Cardiac septum (tissue), 1 donor: ENCODE measurements at places on chromosomes 13 and 19. TPM values are rescaled to one million over a fixed set of nuclear protein-coding genes. Genes with fewer than 3 reads are reported as not detected.

NBEA gene
- 27.3 TPM for total RNA-seq

DNA sequence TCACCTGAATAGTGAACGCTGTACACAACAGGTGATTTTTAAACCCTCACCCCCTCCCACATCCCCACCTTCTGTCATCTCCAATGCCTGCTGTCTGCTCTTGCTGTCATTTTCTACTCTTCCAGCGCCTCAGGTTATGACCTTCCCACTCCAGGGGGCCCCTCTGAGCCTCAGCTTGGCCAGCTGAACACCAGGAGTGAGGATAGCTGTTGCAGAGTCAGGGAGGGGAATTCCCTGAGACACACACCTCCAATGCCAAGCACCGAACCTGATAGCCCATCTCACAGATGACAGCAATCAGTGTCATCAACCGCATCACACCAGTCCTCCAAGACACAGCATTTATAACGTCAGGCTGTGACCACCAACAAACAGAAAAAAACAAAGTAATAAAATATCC is 193.5 kb downstream of the ZNF536 start:
- peak; percentile 39 for DNase-seq

DNA sequence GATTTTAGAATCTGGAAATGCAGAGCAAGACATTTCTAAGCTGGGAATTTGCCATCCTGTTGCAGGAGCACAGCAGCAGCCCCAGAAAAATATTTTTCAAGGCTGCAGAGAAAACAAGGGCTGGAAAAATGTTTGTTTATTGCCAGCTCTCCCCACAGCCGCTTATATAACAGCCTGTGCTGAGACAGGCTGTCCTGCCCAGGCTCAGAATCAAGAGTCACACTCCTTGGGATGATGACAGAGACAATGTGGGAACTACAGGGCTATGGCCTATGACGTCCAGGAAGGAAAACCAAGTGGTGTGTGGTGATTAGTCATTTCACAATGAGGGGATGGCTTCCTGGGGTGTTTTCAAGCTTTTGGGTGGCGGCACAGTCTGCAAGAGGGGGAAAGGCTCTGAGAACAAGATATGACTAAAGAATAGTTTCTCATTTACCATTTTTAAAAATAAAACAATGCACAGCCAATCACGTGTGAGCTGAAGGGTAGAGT is 136.3 kb upstream of the SERP2 start:
- DNase-seq = no peak

GRCh38 chr13:102799426-102800144 is 666 bp downstream of the BIVM start:
- DNase-seq = no peak
